ENCODE measurements at places on chromosomes 1 and 21.
A peak's percentile ranks its signal among the peaks of the same experiment; 100 is the strongest.

- DNase-seq = no peak
Observed at GRCh38 chr1:146010126-146010738, 11.3 kb downstream of the HJV start.

GRCh38 chr1:201696217-201696761, 132.7 kb upstream of the IPO9 start:
- DNase-seq = no peak

DNA sequence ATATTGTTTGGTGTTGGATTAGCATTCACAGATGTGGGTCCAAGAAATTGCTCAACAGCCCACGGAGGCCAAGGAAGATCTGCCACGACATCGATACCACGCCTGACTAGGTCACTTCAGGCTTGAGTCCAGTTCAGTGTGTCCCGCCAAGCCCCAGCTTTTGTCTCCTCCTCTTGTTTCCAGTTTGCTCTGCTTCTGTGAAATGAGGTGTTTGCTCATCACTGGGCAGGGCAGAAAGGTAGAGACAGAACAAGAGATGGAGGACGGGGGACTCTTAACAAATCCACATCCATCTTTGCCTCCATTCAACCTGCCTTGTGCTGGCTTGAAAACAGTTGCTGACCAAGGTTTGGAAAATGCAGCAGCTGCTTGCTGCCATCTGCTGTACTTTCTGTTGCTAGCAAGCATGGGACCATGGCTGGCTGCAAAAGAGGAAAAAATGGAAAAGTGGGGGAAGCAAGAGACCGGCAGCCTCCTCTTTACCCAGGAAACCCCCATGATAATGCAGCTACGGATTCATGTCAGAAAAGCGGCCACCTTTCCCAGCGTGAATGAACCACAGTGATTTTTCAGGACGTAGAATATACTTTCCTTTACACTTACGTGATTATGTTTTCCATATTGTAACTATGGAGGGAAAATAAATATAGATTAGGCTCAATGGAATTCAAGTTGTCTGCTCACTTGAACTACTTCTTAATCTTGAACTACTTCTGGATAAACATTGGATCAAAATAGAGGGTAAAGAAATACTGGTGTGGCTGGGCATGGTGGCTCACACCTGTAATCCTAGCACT, 80.2 kb upstream of the GREM2 start:
- peak; percentile 80 for DNase-seq

DNA sequence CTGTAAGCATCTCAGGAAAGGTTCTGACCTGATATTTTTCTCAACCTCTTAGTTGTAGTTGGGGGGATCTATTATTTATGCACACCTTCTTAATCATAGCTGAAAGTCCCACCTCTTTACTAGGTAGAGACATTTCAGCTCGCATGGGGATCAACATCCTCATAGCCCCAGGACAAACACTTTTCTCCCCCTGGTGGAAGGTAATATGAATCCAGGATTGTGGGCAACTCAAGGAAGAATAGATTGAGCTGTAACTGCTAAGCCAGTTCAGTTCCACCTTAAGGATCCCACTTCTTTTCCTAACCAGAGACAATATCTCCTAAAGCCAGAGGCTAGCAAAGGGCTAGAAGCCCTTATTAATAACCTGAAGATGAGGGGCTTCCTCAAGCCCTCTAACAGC, 25.4 kb upstream of the SMYD3 start:
- no peak for DNase-seq

GRCh38 chr1:36525166-36525565, 42.5 kb upstream of the CSF3R start:
- DNase-seq = no peak

- DNase-seq = no peak
Observed at GRCh38 chr21:19433623-19434022, 1030.0 kb upstream of the TMPRSS15 start.

DNA sequence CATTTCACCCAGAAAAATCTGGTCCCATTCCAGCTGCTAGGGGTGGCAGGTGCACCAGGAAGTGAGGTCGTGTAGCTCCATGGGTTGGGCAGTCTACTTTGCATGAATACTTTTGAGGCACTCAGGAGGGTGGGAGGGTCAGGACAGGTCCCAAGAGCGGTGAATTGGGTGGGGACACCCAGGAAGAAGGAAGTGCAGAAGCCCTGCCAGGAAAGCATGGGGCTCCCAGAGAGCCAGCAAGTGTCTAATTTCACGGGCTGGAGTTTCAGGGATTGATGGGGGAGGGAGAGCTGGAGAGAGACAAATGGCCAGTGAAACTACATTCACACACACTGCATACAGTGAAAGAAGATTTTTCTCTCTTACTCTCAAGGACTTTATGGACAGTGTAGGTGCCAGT, 137.8 kb downstream of the GALNT2 start:
- no peak for DNase-seq

GRCh38 chr1:112807117-112807516, 92.0 kb upstream of the PPM1J start:
- peak; percentile 66 for DNase-seq

DNA sequence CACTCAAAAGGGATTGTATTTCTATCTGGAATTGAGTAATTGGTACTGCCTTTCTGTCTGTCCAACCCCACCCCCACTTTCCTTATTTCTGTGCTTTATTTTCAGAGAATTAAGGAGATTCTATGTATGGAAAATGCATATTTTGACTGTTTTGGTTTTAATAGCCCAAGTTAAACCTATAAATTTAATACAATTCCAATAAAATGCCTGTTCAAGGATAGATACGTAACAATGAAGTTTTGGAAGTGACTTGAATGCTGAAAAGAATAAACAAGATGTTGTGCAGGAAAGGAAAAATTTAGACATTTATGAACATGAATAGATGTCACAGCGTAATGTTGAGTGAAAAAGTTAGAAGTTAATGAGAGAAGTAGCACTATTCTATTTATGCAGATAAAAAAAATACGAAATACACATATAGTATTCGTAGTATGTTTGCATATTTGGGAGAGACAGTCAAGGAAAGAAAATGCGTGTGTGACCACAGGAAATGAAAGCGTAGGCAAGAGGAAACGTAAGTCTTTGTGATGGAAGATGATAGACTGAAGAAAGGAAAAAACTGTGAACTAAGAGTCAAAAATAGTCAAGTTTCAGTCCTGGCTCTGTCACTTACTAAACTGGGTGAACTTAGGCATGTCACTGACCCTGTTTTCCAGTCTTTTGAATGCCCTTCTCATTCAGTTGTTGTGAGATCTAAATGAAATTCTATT, 62.1 kb downstream of the MEF2D start:
- no peak for DNase-seq

GRCh38 chr1:42721926-42722325, 18.1 kb downstream of the CLDN19 start:
- no peak for DNase-seq

DNA sequence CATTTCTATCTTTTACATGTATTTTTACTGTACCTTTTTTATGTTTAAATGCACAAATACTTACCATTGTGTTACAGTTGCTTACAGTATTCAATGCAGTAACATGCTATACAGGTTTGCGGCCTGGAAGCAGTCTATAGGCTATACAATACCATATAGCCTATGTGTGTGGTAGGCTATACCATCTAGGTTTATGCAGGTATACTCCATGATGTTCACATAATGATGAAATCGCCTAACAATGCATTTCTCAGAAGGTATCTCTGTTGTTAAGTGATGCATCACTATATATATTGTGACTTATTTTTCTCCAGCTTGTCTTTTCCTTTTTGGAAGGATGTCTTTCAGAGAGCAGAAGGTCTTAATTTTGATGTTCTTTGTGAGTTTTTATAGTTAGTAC, 103.5 kb downstream of the MAST2 start:
- no peak for DNase-seq

DNA sequence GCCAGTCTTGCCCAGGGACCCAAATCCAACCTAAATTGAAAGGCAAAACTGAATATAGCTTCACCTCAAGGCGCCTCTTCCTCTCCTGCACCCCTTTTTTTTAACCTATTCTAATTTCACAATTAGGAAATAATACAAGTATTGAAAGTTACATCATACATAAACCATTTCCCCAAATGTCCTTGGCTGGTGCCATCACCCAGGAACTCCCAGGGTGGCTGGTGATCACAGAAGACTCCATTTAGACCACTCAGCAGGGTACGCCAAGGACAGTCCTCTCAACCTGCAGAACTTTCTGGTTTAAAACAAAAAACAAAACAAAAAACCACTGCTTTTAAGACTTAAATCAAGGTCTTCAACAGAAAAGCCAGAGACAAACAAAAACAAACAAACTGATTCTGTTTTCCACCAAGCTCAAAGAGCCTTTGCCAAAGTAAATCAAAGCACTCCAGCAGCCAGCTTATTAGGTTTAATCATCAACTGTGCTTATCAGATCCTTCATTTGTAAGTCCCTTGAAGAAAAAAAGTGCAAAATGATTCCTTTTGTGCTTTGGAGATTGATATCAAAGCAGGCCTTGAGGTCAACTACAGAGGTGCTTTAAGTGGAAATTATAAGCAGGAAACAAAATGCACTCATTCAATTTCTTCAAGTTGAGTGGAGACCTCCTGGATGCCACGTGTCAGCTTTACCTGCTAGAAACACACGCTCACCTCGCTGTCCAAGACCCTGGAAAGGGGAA, 113.0 kb downstream of the ETS2 start:
- DNase-seq = no peak

GRCh38 chr1:9118186-9118585, 10.7 kb downstream of the GPR157 start:
- no peak for DNase-seq

GRCh38 chr1:21801100-21801499, 11.0 kb upstream of the LDLRAD2 start:
- no peak for DNase-seq

GRCh38 chr1:169092399-169092798, 14.1 kb upstream of the ATP1B1 start:
- no peak for DNase-seq

GRCh38 chr21:16590641-16591292, 861.0 kb downstream of the USP25 start:
- DNase-seq = no peak

DNA sequence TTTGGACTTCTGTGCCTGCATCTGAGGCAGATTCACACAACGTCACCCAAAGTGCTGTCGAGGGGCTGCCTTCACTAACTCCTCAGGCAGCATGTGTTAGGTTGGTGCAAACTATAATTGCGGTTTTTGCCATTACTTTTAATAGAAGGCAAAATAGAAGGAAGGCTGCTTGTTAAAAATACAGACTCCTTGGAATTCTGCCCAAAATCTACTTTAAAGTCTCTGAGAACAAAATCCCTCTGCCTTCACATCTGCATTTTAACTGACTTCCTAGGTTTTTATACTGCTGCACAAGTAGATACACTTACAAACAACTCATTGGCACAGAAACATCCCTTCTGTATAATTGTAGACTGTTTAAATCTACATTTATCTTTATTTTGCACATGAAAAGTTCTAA, 41.3 kb upstream of the SLC19A2 start:
- DNase-seq = no peak

DNA sequence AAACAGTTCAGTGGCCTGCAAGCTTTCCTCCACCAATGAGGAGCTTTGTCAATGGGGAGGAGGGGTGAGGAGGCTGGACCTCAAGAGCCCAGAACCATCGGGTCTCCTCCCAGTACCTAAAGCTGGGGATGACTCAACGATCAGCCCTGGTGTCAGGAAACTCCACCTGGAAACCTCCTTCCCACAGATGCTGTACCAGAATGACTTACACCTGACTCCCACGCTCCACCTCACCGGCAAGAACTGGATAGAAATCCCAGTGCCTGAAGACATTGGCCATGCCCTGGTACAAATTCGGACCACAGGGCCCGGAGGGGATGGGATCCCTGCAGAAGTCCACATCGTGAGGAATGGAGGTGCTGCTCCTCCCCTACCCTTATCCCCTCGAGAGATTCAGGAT, 11.4 kb downstream of the TMEM81 start:
- no peak for DNase-seq

GRCh38 chr1:218346391-218347204, 1.5 kb downstream of the TGFB2 start:
- DNase-seq = peak; percentile 32

DNA sequence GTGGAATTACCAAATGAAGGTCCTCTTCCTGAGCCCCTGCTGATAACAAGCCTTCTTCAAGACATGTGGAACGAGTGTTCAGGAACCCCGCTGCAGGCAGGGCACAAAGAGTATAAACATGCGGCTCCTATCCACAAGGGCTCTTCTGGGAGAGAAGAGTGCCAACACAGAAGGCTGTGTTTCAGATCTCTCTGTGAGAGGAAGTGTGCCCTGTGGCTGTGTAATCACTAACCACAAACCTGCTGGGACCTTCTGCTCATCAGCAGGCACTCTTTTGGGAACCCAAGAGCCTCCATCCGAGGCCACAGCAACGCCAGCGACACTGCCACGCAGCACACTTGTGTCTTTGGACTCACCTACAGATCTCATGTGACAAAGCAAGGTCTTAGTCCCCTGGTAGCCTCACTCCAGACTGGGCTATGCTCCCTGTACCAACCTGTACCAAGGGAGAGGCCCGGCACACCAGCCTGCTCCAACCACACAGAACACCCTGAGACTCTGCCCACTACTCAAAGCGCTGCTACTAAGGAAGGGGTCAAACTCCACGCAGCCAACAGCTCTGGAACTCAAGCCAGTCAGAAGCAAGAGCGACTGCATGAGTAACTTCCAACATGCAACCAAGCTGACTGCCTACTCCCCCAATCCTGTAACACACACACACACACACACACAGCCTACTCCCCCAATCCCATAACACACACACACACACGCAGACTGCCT, 7.8 kb downstream of the PTTG1IP start:
- DNase-seq = no peak

DNA sequence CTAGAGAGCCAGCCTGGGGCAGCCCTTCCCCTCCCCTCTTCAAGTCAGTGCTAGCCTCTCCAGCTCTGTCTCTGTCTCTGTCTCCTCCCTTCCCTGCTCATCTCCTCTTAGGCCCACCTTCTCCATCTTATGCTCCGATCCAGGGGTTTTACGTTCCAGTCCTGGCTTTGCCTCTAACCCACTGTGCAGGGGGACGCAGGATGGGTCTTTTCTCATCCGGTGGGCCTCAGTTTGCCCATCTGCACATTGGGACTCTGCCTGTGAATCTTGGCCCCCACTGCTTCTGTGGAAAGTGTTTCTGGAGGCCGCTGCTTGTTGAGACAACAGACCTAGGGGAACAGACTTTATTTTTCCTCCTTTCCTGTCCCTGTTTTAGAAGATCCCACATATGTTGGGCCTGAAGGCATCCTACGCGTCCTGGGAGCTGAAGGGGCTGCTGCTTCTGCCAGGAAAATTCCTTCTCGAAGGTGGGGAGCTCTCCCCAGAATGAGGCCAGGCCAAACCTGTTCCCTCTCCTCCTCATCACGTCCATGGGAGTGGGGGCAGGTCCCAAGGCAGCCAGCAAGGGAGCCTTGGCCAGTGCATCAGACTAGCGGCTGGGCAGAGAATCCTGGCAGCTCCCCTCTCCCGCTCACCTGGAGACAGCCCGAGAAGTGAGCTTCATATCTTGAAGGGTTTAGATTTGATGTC, 99.5 kb upstream of the CSF3R start:
- DNase-seq = peak; percentile 41

GRCh38 chr1:192439373-192440025, 122.7 kb downstream of the RGS21 start:
- DNase-seq = no peak

- DNase-seq = no peak
Observed at GRCh38 chr1:1170215-1171091, 3.2 kb upstream of the TTLL10 start.

All from GM23338 (cell line).